ENCODE measurements at places on chromosomes 6 and 20.

DNA sequence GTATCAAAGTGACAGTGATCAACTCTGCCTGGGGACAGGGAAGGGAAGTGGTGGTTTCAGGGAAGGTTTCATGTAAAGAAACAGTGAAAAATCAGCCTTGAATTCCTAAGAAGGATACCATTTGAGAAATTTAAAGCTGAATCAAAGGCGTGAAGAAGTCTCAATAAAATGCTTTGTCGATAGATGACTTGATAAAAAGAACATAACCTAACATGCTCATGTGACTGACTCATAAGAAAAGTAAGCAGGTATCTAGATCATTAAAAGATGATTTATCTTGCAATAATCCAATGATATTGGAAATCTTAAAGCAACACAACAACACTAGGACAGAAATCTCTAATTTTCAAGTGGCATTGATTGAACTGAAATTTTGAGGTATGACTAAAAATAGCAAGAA, 14.3 kb downstream of the EDN1 start:
- no peak for DNase-seq

DNA sequence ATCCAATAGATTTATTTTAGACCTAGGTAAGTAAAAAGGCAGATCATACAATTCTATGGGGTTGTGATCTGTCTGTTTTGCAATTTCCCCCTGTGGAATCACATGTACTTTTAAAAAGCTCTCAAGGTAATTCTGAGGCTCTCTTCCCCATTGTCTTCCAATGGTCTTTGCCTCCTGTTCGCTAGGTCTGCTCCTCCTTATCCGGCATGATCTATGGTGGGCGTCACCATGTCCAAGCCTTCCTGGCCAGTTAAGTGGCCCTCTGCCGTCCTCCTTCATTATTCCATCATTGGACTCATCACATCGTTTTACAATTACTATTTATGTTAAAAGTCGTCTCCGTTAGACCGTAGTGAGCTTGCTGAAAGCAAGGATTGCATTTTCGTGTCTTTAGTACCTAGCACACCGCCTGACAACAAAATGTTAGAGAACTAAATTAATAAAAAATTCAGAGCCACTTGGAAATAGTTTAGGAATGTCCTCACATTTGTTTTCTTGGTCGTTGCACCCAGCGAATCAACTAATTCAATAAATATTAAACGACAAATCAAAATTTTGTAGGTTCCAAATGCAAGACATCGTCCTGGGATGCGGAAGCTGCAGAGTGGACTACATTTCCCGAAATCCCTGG, 2.2 kb upstream of the STXBP5 start:
- peak; percentile 16 for DNase-seq

- DNase-seq, result no peak
Measured at GRCh38 chr6:77883851-77884250, 231.0 kb downstream of the MEI4 start.

- no peak for DNase-seq
Measured at GRCh38 chr6:113104951-113105350, 752.2 kb upstream of the MARCKS start.

- no peak for DNase-seq
Measured at GRCh38 chr6:158044525-158044888, 62.8 kb downstream of the SYNJ2 start.
